ENCODE measurements at places on chromosomes 6 and 20. TPM values are rescaled to one million over a fixed set of nuclear protein-coding genes. Genes with fewer than 3 reads are reported as not detected.
A peak's percentile ranks its signal among the peaks of the same experiment; 100 is the strongest.

DNA sequence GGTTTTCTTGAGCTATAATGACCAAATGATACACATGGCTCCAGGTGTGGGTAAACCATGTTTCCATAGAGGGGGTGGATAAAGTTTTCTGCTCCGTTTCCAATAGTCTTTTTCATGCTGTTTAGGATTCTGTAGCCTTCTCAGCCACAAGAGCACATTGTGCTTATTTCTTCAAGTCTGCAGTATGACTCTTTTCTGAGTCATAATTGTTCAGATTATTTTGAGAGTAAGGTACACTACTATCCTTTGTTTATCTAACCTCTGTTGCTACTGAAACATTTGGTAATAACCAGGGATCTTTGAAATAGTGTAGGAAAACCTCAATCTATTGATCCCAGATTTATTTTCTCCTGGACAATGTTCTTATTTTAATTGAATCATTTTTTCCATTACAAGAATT is 247.9 kb upstream of the BMP2 start:
- no peak for DNase-seq

DNA sequence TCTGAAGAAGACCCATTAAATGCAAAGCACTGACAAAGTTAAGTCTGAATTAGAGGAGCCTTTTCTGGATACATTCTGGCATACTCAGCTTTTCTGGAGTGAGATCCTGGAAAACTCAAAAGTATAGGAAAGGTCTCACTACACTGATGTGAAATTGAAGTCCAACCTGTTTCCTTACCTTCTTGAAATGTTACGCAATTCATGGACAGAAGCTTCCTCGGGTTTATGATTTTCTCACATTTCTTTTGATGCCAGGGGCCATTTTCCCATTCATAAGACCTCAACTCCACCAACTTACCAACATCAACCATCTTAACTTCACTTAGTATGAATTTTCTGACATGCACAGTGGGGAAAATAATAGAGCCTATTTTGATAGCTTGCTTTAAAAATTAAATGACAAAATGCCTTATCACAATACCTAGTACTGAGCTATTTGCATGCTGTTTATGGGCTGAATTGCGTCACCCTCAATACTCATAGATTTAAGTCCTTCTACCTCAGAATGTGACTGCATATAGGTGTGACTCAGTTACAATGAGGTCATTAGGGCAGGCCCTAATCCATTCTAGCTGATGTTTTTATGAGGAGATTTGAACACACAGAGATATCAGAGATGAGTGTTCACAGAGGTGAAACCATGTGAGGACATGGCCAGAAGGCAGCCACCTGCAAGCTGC is 73.4 kb upstream of the RAB32 start:
- peak; percentile 26 for DNase-seq

GRCh38 chr6:29631209-29631810 is 1.7 kb downstream of the GABBR1 start:
- DNase-seq: peak; percentile 38

- DNase-seq: no peak
Measured at GRCh38 chr6:160069459-160069858, 52.2 kb upstream of the SLC22A1 start.

SLC32A1 gene
- total RNA-seq: not detected

- no peak for DNase-seq
Measured at GRCh38 chr6:40313582-40313981, 273.6 kb downstream of the LRFN2 start.

GRCh38 chr6:82397962-82398692 is 34.5 kb downstream of the TPBG start:
- no peak for DNase-seq

DNA sequence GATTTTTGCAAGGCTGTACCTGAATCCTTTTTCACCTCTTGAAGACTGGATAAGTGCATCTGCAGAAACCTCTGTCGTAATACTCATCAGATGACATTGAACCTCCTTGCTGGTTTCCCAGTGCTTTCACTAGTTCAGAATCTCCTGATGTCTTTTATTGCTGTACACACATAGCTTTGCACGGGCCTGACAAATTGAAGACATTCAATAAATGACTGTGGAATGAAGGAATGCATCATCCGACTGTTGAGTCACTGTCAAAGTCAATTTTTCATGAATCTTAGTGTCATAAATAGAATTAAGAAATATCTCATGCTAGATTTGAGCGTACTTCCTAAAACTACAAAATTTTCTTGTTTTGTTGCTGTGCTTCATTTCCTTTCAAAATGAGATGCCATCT is 598.2 kb upstream of the MAP3K7 start:
- no peak for DNase-seq

DEFB124 gene
- not detected for total RNA-seq

PNPLA1 gene
- total RNA-seq: 0.57 TPM

- no peak for DNase-seq
Measured at GRCh38 chr6:15474196-15474595, 188.6 kb downstream of the DTNBP1 start.

GRCh38 chr6:64712606-64713005 is 994.4 kb downstream of the EYS start:
- no peak for DNase-seq

SAMD10 gene
- 1.6 TPM for total RNA-seq

All from hepatocyte (in vitro differentiated cells).